Fibroblast of gingiva (primary cell): ENCODE measurements at places on chromosomes 5 and 9.
A peak's percentile ranks its signal among the peaks of the same experiment; 100 is the strongest.

GRCh38 chr5:89830691-89831090 is 578.9 kb downstream of the CETN3 start:
- DNase-seq = no peak

DNA sequence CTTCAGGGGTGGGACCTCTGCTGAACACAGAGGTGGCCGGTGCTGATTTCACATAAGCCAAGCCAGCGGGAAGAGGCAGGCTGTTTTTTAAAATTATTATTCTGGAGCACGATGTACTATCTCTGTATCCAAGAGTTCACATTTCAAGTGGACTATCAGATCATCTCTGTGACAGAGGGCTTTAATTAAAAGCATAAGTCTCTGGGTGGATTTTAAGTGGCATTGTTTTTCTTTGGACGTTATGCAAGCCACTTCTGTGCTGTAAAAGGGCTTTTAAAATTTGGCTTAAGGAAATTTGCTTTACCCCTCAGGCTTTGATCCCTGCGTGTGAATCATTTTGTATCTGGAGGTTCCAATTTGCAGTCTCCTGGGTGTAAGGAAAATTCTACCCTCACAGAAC is 124.7 kb downstream of the PALM2AKAP2 start:
- peak; percentile 85 for DNase-seq

DNA sequence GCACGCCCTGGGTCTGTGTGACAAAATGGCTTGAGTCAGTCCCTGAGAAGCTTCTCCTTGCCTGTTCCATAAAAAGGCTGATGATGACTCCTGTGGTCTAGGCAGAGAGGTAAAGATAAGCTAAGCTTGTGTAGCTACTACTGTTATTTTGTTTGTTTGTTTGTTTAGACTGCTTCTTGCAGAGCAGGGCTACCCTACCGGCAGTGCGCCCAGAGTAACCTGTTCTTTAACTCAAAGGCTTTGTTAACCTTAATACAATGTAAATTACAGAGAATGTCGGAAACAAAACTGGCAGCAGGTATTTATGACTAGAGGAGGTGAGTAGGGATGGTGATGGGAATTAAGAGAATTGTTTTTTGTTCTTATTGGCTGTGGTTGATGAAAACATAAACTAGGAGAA is 87.6 kb downstream of the F2RL2 start:
- DNase-seq = no peak

- peak; percentile 47 for DNase-seq
Measured at GRCh38 chr9:122580360-122580759, 2.8 kb downstream of the OR1L8 start.

GRCh38 chr5:110321117-110321516 is 405.4 kb downstream of the TMEM232 start:
- DNase-seq = no peak

DNA sequence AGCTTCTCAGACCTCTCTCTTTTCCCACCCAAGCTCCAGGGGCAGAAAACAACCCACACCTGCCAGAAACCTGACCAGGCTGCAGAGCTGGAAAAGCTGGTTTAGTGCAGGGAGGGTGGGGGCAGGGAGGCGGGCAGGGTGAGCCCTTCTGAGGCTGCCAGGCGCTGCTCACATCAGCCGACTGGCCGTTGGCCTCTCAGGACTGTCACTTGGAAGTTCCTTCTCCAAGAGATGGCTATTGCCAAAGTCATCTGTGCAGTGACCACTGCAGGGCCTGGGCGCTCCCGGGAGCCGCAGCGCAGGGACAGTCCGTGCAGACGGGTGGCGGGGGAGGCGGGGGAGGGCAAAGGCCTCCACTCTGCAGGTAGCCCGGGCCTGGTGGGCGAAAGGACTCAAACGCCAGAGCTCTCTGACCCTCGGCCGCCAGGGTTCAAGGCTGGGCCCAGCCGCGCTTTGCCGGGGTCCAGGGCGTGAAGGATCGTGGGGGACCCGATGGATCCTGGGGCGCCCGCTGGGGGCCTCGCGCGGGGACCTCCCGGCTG is 205.0 kb upstream of the IER5L start:
- DNase-seq = no peak

DNA sequence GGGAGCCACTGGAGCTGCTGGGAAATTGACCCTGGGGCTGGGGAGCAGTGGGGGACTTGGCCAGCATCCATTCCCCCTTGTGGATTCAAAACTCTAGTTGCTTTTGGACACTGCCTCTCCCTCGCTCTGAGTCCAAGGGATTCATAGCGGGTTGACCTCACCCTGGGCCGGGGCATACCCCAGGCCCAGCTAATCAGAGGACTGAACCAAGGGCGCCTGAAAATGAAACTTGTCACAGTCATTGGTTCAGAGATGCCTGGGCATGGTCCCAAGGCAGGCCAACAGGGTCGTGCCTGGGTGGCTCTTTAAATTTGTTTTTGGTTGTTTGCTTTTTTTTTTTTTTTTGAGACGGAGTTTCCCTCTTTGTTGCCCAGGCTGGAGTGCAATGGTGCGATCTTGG is 22.6 kb downstream of the STK10 start:
- DNase-seq = no peak

- peak; percentile 4 for DNase-seq
Measured at GRCh38 chr5:102536323-102536928, 37.6 kb upstream of the SLCO6A1 start.

GRCh38 chr5:132389051-132389331 is 19.5 kb downstream of the SLC22A5 start:
- DNase-seq = peak; percentile 62

DNA sequence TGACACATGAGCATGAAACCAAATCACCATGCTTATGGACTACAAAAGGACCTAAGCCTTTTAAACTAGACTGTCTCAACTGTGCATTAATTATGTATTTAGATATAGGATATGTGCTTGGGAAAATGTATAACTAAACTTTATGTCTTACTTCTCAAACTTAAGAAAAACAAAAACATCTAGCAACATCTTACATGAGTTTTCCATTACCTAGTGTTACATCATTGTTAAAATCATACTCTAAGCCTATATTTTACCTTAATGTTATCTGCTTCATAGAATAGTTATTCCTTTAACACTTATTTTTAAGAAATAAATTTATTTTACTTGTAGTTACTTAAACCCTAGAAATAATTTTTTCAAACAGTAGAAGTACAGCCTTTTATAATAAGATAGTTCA is 24.0 kb downstream of the NME5 start:
- DNase-seq = no peak

DNA sequence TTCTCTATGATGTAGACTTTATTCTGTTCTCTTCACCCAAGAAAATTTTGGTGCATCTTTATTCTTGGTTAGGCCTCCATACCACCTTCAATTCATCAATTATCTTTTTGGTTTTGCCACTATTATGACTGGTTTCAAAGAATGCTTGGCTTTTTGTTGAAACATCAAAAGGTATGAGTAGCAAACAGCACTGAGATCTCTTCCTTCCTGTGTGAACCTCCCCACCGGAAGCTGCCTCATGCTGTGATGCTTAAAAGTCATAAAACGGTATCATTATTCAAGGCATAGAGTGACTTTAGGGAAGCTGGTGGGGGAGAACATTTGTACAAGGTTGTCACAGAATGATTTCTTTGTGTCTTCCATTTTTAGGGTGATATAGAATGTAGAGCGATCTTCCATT is 70.6 kb downstream of the IQGAP2 start:
- no peak for DNase-seq

DNA sequence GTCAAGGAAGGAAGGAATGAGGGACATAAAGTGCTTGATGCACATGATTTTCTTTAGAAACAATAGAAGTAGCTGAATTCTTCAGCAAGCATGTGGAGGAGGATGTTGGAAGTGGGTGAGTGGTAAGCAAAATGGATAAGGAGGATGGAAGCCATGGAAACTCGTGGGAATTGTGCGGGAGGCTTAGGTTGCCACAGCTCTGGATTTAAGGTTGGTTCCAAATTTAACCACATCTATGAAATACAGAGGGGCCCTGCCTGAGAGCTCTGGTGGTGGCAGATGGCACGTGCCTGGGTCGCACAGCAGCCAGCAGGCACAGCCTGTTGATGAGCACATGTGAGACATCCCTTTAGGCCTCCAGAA is 284.7 kb downstream of the SMARCA2 start:
- no peak for DNase-seq

DNA sequence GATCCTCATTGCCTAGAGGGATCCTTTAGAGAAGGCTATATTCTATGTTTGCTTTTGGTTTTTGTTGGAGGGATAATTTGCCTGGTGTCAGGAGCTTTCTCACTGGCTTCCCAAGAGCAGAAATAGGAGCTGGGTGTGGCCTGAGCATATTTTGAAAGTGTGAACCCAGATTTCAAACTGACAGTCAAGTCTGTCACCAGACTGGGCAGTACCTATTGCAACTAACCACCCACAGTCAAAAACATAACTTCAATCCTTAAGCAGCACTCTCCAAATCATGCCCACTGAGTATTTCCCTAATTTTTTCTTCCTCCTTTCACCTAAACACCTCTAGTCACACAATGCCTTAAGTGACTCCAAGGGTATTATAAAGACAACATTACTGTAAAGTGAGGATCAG is 278.4 kb downstream of the EBF1 start:
- DNase-seq = no peak

DNA sequence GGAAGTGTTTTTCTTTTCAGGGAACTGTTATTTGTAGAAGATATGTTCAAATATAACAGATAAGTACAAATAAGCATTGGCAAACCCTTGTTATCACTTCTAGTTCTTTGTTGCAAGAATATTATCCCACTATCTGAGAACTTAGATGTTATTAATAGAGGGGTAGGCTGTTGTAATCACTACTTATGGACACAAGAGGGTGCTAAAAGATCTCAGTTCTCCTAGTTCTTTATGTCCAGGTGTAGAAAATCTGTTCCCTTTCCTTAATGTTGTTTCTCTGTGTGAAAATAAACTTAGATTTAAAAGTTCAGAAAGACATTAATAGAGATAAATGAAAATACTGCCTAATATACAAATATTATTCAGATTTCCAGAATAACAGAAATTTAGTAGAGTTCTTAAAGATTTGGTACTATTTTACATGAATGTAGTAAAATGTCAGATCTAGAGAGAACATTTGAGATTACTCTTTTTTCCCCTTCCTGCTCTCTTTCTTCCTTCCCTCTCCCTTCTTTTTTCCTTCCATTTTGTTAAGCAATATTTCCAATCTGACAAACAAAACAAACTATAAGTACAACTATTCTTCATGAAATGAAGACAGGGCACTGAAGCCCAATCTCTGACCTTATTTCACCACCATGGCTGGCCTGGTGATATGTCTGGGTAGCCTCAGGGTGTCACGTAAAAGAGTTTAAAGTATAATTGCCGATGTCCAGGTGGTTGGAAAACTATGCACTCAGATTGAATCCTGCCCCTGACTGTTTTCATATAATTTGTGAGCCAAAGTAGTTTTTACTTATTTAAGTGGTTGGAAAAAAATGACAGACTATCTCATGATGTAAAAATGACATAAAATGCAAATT is 43.6 kb upstream of the C5orf46 start:
- DNase-seq = peak; percentile 10

GRCh38 chr5:87116825-87117512 is 150.7 kb upstream of the RASA1 start:
- DNase-seq = no peak

DNA sequence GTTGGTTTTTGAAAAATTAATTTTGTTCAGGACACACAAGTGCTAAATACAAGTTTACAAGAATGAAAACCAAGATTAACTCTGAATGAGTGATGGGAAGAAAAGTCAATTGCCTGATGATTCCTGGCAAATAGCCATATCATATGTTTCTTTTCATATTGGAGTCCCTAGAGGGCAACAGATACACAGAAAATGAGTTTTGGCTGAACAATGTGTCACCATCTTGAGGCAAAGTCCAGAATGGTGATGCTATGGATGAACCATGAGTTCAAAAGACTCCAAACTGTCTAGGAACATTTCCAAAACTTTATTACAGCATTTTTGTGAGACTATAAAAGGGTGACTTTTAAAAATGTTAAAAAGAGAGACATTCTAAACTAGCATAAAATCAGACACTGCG is 382.9 kb downstream of the TMEM161B start:
- no peak for DNase-seq

DNA sequence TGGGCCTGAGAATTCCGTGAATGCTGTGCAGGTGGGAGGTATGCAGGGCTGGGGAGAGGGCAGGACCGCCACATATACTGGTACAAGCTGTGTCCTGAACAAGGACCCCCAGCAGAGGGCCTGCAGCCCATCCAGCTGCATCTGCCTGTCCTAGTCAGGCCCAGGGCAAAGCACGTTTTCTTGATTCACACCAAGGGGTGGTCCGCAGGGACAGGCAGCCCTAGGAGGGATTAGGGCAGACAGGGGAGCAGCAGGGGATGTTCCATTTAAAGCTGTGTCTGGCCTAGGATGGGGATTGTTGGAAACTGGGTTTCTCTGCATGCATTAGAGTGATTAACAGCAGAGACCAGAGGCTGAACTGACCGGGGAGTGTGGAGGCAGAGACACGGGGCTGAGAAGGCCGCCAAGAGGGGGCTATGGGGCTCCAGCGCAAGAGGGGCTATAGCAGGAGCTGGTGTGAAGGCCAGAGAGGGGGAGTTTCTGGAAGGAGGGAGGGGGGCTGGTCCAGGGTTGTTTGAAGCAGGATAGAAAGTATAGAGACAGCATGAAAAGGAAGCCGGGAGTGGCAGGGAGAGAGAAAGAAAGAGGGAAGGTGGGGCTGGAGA is 2.7 kb downstream of the GRM6 start:
- DNase-seq = no peak

GRCh38 chr5:157269761-157270272 is 3.9 kb downstream of the CYFIP2 start:
- DNase-seq = no peak

DNA sequence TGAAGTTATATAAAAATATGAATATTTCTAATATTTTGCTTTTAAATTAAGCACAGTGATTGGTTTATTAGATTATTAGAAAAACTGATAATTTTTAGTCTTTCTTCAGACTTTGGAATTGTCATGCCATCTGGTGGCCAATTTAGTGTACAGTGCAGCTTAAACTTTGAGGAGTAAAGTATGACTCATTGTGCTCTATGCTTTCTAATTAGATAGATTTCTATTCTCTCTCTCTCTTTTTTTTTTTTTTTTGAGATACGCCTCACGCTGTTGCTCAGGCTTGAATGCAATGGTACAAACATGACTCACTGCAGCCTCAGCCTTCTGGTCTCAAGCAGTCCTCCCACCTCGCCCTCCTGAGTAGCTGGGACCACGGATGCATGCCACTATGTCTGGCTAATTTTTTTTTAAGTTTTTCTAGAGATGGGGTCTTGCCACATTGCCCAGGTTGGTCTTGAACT is 42.1 kb upstream of the GPR21 start:
- DNase-seq = peak; percentile 86

GRCh38 chr9:110835404-110835803 is 166.8 kb downstream of the MUSK start:
- DNase-seq = peak; percentile 92

GRCh38 chr5:145683431-145683830 is 151.7 kb downstream of the PRELID2 start:
- DNase-seq = no peak
